ENCODE measurements at places on chromosomes 2 and 18.

- DNase-seq, result no peak
Measured at GRCh38 chr2:74441690-74442482, at the start of gene RTKN. RTKN (minus strand) TSS chr2:74441937; CDS start chr2:74441816, 121 bp downstream.

GRCh38 chr2:156445296-156446220, 9.4 kb downstream of the GPD2 start:
- DNase-seq, result peak; percentile 92

- DNase-seq, result peak; percentile 32
Measured at GRCh38 chr2:66813976-66814375, 379.1 kb downstream of the MEIS1 start.

DNA sequence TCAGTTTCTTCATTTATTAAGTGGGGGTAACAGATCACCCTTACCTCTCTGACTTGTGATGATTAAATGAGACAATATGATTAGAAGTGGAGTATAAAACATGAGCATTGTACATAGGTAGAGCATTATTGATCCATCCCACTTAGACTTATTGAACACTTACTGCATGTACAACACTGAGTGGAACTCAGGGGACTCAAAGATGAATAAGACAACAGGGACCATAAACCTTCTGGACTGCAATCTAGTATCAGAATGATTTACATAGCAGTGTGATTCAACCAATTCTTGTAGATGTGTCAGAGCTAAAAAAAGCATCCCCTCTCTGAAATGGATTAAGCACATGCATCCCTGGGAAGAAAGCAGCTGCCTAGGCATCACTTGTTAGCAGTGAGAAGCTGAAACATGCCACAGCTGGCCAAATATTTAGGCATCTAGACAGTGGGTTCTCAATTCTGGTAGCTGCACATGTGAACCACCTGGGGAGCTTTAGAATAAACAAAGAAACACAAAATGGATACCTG, 111.5 kb downstream of the CYRIA start:
- no peak for DNase-seq

DNA sequence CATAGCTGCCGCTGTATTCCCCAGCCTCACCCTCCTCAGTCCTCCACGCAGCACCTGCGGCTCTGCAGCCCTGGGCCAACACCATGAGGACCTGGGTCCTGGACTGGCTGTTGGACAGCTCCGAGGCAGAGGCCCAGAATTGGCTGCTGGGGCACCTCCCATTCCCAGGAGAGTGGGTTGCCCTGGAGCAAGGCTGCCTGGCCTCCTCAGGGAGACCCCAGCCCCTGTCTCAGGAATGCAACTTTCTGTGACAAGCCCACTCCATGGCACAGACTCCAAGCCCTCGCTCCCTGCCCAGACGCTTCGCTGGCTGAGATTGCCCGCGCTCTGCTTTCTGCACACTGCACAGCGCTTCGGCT, 33.0 kb downstream of the CYP26B1 start:
- no peak for DNase-seq

DNA sequence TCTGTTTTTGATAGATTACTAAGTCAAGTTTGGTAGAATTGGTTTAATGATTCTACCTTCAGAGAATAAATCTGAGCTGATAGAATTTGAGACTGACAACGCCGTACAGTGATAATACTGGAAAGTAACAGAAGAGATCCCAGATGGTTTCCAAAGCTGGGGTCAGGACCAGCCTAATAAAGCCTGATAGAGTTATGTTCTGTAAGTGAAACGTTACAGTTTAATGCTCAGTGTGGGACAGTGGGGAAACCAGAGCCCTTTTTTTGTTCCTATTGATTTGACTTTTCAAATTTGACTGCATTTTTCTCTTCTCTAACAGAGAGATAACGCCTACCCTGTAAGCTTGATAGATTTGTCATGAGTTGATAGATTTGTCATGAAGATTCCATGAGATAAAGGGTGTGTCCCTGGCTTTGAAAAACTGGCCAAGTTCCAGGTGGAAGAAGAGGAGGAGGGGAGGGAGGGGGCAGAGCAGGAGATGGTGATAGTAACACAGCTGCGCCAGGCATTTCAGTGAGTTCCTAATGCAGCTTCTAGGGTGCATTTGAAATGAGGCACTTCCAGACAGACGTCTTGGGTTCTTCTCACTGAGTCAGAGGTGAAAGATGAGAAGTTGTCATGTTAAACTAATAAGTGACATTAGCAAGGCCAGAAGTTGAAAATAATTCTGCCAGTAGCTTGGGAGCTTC, 65.1 kb downstream of the CERS6 start:
- peak; percentile 45 for DNase-seq

DNA sequence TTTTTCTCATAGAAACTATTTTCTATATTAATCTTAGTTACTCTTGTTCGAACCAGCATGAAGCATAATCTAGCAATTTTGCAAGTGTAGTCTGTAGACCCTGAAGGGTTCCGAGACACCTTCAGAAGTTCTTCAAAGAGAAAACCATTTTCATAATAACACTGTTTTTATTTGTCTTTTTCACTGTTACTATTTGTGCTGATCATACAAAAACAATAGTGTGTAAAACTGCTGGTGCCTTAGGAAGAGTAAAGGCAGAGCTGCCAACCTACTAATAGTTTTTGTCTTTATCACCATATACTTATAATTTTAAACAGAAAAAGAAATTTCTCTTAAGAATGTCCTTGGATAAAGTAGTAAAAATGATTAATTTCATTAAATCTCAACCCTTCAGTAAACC, 218.9 kb downstream of the ZNF385B start:
- DNase-seq, result no peak

DNA sequence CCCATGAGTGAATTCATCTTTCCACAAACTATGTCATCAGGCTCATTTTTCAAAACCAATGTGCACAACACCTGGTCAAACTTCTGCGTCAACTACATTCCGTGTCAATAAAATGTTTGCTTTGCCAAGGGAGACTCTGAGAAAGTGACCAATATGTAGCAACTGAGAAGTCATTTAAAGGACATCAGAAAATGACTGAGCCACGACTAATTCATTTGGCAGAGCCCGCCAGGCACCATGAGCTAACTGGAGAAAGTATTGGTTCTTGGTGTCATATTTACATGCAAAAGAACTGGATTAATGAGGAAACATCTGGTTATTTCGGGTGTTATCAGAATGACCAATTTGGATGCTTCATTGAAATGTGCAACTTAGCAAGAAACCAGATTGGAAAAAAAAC, 7.2 kb downstream of the RND3 start:
- peak; percentile 87 for DNase-seq

Measured in fibroblast of mammary gland (primary cell).